Activated CD4-positive, alpha-beta T cell treated with anti-CD3 and anti-CD28 coated beads for 48 hours (primary cell): ENCODE measurements at places on chromosomes 5 and 9.

GRCh38 chr5:6675784-6676491, 37.3 kb upstream of the TENT4A start:
- DNase-seq = no peak

GRCh38 chr9:99235069-99235468, 13.0 kb downstream of the SEC61B start:
- DNase-seq = no peak

DNA sequence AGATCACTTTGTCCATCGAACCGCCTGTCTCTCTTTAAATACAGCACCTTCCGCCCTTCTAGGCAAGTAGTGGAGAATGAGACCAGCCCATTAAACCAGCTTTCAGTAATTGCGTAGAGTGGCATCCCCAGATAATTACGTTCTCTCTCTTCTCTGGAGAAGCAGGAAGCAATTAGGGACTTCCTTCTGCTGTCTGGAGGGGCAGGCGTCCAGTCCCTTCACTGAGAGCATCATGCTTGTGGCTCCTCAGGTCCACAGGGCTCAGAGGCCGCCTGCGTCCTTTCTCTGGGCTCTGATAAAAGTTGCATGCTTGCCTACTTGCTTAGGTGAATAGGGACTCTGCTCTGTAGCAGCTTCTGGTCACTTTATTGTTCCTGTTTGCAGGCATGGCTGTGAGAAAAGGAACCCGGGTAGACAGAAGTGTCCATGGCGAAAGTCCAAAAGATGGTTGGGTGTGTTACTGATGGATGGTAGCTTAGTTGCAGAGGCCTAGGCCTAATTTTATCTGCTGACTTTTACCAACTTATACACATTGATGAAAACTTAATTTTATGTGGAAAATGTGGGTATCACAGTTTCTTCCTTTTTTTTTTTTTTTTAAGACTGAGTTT, 299.1 kb upstream of the PANK3 start:
- DNase-seq = no peak

GRCh38 chr9:124262649-124262972, 4.9 kb downstream of the NEK6 start:
- DNase-seq = no peak

DNA sequence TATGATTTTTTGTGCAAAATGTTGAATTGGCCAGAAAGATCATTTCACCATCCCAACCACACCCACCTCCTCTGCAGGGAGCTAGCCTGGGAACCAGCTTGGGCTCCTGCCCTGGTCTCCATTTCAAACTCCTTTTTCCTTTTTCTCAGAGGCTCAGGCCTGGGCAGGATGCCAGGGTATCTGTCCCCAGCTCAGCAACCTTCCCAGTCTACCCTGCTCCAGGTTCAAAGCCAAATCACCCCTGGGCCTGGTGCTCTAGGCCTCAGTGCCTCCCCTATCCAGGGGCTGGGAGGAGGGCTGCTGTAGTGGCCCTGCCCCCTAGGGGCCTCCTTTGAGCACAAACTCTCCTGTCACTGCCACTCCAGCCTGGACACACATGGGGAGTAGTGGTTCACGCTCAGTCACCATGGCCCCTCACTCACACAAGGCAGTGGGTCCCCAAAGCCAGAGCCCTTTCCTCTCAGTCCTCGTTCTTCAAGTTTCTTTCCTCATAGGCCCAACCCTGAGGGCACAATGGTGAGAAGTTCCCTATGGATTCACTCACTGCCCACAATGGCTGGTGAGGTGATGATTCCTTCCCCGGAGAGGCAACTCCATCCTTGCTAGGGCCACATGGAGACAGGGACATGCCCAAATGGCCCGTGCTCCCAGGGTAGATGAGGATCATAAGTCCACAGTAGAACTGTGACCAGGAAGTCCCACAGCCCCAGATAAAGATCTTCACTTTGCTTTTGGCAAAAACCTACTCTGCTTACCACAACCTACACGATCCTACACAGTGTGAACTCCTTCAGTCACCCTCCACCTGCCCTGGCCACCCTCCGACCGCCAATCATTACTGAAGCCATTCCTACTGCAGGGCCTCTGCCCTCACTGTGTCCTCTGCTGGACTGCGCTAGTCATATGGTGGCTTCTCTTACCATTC, 1.6 kb upstream of the ST6GALNAC4 start:
- DNase-seq = no peak

DNA sequence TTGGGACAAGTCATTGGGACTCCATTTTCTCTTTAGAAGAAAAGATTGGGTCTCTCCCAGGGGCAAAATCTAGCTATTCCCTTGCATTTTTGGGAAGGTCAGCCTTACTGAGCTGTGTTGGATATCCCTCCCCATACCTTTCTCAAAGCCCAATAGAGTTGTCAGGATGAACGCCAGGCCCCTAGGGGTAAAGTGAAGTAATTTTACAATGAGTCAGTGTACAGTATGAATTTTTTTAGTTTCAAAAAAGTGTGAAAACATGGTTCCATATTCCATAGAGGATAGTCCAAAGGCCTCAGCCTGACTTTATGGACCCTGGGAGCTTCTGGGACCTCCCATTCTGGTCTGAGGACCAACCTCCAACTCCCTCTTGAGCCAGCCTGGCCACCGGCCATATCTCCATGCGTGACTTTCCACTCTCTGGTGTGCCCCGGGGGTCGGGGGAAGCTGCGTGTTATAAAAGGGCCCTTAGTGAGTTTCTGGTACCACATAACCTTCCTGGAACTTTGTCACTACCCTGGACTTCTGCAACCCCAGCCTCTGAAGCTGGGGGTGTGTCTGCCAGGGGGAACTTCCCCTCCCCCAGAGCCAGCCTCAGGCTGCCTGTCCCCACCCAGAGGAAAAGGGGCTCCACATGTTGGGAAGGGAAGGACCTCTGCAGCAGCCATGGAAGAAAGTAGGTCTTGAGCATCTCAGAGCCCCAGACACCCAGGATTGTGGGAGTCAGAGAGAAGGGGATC, 52.4 kb upstream of the SYNPO start:
- no peak for DNase-seq

GRCh38 chr5:37723162-37723961, 116.5 kb downstream of the GDNF start:
- DNase-seq = peak; percentile 21

GRCh38 chr9:90002397-90003271, 397.8 kb downstream of the GADD45G start:
- DNase-seq = no peak

DNA sequence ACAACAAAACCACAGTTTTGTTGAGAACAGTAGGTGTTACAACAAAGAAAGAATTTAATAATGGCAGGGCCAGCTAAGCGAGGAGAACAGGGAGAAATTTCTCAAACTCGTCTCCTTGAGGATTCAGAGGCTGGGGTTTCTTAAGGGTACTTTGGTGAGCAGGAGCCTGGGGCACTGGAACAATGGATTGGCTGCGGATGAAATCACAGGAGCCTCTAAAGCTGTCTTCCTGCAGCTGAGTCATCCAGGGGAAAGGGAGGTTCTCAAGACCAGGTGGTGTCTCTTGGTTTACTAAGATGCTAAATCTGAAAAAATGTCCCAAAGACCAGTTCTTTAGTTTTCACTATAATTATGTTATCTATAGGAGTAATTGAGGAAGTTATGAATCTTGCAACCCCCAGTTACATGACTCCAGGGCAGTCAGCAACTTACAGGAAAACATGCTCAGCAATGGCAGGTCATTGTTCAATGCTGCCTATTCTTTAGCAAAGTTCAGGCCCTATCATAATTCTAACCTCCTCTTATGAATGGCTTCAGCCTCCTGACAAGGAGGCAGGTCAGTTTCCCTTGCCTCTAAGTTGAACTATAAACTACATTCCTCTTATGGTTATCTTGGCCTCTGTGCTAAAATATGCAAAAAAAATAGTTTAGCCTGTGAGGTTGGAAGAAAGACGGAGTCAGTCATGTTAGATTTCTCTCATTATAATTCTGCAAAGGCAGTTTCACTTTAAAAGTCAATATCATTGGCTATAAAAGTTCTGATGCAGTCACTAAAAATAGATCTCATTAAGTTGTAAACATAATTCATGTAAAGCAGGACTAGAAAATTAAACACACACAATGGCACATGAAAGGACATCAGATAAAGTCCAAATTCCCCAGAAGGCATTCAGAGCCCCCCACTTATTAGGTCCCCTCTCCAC, 63.3 kb upstream of the CKS2 start:
- no peak for DNase-seq

DNA sequence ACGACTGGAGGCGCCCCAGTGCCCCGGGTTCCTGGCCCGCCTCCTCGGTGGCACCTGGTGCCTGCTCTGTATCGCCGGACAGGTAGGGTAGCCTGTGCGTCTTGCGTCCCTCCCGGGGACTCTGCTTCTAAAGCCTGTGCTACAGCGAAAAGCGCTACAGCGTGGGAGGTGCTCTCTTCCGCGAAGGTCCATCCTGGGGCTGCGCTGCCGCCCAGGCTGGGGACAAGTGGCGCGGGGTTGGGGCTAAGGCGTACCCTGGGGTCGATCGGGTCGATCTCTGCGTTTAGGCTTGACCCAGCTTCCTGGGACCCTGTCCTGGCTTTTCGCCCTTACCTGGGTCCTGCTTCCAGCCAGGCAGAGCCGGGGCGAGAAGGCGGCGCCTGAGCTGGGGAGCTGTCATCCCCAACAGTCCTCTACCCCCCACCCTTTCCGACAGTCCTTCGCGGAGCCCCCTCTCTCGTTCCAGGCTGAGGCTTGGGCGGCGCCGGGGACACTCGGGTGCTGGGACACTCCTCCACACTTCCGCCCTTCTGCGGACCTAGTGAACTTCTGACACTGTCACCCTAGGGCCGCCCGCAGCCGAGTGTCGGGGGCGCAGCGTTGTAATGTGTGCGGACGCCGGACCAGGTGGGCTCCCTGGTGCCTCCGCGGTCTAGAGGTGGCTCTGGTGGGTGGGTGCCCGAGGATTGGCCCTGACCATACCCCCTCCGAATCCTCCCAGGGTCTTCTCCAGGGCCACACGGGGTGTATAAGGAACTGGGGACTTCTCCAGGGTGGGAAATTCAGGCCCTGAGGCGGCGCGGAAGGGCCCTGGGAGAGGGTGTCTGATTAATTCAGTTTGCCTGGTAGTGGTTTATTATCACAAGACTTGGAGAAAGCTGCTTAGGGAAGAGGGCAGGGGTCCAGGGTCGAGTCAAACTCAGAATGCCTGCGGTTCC, 328.2 kb downstream of the SH3GL2 start:
- no peak for DNase-seq

DNA sequence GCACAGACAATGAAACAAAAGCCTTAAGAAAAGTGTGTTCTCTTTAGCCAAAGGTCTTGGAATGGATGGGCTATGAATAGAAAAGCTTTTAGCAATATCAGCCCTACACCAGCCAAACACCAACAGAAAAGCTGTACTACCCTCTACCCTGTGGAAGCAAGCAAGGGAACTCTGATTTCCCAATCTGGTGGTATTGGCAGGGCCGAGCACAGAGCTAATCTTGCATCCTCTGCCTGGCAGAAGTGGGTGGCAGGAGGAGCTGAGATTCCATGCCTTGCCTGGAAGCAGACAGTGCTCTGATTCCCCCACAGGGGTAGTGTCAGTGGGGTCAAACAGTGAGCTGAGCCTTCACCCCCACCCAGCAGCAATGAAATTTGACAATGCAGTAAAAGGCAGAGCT, 29.6 kb upstream of the ZNF782 start:
- no peak for DNase-seq

DNA sequence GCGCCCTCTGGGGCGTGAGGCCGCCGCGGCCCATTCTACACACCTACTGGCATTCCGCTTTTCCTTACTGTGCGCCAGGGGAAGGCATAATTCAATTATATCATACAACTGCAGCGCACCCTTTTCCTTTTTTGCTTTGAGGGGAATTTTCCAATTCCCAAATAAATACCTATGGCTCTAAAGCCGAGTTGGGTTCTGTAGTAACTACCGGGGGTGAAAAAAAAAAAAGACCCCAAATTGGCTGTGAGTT, 34.1 kb upstream of the NFIB start:
- DNase-seq = no peak
